ENCODE measurements at places on chromosomes 12 and 14.

GRCh38 chr12:132148368-132149045 is 4.2 kb downstream of the NOC4L start:
- DNase-seq = no peak

DNA sequence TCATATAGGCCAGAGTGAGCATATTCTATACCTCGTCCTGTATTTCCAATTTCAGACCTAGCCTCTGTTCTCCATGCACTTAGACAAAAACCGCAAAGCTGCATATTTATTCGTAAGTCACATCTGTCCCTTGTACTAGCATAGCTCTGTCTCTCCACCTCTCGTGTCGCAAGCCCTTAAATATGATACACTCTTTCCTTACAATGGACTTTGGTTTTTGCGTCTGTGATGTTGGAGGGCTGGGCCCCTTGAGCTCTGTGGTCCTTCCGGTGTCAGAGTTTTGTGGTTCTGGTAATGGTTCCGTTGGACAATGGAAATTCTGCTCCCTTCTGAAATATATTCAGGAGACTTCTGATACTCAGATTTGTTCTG is 11.3 kb downstream of the PRKCH start:
- DNase-seq = no peak

- no peak for DNase-seq
Measured at GRCh38 chr14:37591941-37592481, 3.0 kb downstream of the FOXA1 start.

- DNase-seq = no peak
Measured at GRCh38 chr12:64660237-64661018, 50.1 kb downstream of the RASSF3 start.

DNA sequence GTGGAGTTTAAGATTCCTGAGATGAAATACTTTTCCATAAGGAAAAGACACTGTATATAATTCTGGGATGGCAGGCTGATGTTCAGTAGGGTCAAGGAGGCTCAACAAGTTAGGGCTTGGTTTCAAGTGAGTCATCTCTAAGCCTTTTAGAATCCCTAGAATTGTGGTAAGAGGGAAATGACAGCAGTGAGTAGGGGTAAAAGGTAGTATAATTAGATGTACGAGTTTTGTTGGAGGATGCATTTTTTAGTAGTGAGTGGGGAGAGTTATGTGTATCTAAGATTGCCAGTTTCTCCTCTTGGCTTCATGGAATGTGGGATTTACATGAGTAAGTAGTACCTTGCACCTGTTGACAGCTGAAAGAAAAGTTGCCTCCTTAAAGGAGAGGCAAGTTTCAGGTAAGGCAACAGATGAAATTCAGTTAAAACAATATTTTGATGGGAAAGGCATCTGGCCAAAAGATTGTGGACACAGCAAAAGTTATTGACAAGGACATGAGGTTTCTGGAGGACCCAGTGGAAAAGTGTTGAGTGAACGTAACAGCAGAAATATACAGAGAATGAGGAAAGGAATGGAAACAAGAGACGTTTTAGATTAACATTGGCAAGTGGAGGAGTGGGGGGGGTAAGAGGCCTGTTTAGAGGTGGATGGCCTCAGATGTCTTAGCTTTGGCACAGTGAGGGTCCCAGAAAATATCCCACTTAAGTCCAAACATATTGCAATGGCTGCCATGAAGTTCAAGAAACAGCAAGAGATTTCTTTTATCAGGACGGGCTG is 21.8 kb downstream of the LMO3 start:
- peak; percentile 44 for DNase-seq

- no peak for DNase-seq
Measured at GRCh38 chr12:9243999-9244649, 35.9 kb upstream of the PZP start.

- DNase-seq = no peak
Measured at GRCh38 chr12:20599757-20600156, 95.4 kb upstream of the SLCO1C1 start.

GRCh38 chr12:113845900-113846674 is 120.0 kb downstream of the RBM19 start:
- no peak for DNase-seq

GRCh38 chr12:2163177-2163941 is 110.6 kb downstream of the CACNA1C start:
- DNase-seq = peak; percentile 85

- no peak for DNase-seq
Measured at GRCh38 chr12:119592232-119592631, 1.3 kb upstream of the TMEM233 start.

- DNase-seq = no peak
Measured at GRCh38 chr14:57847096-57847495, 18.8 kb downstream of the SLC35F4 start.

DNA sequence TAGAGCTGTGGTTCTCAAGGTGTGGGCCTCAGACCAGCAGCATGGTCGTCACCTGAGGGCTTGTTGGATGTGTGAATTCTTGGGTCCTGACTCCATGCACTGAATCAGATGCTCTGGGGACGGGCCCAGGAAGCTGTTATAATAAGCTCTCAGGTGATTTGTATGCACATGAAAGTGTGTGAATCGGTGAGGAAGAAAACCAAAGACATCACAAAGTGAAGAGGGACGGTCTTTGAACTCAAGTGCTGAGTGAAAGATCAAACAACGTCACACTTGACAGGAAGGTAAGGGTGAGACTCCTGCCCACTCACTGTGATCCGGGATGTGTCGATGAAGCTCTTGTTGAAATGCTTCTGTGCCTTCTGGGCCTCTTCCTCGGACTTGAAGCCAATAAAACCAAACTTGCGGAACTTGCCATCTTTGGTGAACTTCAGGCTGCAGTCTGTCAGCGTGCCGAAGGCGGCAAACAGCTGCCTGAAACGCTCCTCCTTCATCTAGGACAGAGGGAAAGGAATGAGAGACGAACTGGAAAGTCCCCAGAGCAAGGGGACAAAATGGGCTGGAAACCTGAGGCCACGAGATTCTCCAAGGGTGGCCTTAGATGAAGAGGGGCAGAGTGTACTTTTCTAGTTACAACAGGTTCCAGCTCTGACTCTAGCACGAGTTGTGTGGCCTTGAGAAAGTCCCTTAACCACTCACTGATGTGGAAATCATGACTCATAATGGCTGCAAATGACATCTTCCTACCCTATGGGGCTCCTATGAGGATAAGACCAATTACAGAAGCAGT is 4.0 kb downstream of the RBM19 start:
- no peak for DNase-seq

GRCh38 chr14:78073028-78073427 is 97.1 kb upstream of the NRXN3 start:
- DNase-seq = no peak

Measured in astrocyte of the hippocampus (primary cell).